ENCODE measurements at places on chromosomes 16 and 17. TPM values are rescaled to one million over a fixed set of nuclear protein-coding genes. Genes with fewer than 3 reads are reported as not detected.

Gene TNFRSF13B
- total RNA-seq, result not detected

Gene ABCA9
- total RNA-seq, result not detected

Gene ABCA10
- not detected for total RNA-seq

Gene OR4D1
- total RNA-seq, result not detected

Gene KRT39
- total RNA-seq, result not detected

Gene SHISA9
- 24.2 TPM for total RNA-seq

DNA sequence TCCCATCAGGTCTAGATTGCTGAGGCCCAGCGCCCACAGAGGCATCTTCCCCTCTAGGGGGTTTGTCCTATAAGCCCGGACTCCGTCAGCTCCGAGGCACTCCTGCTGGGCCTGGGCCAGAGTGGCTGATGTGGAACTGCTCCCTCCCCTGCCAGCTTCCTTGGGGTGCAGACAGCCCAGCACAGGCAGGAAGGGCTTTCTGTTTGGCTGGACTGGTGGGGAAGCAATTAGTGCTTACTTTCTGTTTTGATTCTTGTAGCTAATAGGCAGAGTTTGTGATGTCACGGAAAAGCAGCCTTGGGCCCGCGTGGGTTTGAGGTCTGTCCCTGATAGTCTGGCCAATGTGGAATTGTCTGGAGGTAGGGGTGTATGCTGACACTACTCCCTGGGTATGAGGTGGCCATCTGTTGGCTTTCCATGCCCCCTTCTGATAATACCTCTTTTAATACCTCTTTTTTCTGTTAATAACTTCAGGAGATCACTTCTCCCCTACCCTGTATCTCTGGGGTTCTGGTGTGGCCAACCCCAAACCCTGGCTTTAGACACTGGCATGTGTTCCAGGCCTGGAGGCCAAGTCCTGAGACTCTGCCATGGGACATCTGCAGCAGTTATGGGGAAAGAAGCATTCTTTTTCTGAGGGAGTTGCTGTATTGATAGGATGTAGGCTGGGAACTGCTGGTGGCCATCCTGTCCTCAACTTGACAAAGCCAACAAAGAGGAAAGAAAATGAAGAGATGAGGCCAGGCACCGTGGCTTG is 190.9 kb downstream of the RAB11FIP4 start:
- no peak for DNase-seq

DNA sequence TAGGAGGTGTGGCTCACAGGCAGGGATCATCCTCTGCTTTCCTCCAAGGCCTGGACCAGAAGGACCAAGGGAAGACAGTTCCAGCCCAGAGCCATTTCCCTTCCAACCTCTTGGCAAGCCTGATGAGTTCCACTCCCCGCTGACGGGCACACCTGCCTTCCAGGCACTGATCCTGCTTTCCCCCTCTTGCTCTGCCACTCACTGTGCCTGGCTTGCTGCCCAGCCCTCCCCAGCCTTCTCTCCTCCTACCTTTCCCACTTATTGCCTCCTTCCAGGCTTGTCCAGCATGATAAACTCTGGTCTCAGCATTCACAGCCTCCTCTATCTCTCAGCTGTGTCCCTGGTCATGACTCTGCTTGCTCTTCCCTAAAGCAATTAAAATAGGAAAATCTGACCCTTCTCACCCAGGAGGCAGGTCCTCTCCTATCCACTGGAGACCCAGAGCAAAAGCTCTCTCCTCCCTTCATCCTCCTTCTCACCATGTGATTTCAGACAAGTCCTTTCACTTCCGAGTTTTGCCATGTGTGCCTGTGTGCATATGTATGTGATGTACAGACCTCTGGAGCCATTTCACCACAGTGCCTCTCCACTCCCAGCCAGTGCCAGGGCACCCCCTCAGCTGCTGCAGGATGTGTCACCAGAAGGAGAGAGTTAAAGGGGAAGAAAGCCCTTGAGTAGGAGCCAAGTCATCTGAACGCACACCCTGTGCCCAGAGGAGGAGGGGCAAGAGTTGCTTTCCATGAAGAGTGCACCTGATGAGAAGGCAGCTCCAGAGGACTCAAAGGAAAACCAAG is 13.4 kb upstream of the TMEM170A start:
- DNase-seq, result no peak

- no peak for DNase-seq
These were observed 484.0 kb downstream of the WWOX start for GRCh38 chr16:78583441-78583840.

All from Caki2 (cell line).